Ascending aorta (tissue), 2 donors: ENCODE measurements at places on chromosomes 6 and 20.

DNA sequence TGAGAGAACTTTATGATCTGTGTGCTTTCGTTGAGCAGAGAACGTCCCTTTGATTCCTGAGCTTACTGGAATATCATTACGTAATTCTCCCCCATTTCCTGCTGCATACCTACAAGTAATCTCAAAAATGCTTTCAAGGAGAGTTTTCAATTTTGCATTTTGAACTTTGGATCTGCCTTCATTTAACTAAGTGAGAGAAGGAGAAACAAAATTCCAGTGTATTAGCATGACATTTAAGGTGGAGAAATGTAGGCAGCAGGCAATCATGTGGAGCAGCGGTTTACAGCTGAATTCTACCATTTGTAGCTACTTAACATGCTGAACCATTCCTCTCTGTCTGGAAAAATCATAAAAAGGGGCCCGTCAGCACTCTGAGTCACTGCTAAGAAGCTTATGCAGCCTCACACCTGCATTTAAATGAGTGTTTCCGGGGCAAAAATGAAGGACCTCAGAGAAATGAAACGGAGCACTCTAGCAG is 451.5 kb downstream of the PLCB1 start:
- DNase-seq, result no peak

DNA sequence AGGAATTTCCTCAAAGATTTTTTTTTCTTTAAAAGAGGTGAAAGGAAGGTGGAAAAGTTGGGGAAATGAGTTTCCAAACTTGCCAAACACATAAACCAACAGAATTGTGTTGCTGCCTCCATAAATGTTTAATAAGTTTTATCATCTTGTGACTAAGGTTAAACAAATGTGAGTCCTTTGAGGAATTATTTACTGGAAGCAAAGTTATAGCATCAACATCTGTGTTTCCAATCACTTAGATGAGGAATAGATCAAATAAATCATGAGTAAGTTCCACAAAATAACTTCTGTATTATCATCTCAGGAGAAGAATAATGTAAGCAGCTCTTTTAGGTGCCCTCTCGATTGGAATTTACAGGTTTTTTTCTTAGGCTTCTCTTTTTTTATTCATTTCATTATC is 20.5 kb downstream of the TSHZ2 start:
- no peak for DNase-seq

GRCh38 chr6:73325656-73326055 is 28.4 kb downstream of the DPPA5 start:
- DNase-seq, result no peak

DNA sequence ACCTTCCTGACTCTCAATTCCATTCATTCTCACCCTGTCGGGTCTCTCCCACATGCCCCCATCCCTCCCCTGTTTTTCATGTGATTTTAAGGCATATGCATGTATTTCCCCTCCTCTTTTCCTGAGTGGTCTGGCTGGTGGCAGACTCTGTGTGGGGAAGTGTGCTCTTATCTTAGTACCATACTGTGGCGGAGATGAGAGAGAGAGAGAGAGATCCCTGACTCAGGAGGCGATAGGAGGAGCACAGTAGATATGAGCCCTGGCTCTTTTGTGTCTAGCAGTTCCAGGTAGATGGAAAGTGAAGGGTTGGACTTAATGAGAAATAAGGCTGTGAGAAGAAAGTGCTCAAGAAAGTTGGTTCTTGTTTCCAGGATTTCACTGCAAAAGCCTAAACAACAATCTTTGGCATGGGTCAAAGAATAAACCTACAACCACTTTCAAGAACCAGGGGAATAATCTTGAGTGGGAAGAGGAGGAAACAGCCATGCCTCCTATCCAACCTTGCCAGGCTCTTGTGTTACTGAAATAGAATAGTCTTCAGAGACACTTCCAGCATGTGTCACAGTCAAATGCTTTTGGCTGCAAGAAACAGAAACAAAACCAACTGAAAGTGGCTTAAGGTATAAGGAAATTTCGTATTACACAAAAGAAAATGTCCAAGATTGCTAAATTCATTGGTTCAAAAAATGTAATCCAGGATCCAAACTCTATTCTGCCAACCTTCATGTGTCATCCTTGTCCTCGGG is 123.8 kb upstream of the MYLIP start:
- no peak for DNase-seq

- no peak for DNase-seq
These were observed 16.8 kb downstream of the SCML4 start for GRCh38 chr6:107807196-107807811.

- no peak for DNase-seq
These were observed 13.2 kb upstream of the SSTR4 start for GRCh38 chr20:23021951-23022350.

DNA sequence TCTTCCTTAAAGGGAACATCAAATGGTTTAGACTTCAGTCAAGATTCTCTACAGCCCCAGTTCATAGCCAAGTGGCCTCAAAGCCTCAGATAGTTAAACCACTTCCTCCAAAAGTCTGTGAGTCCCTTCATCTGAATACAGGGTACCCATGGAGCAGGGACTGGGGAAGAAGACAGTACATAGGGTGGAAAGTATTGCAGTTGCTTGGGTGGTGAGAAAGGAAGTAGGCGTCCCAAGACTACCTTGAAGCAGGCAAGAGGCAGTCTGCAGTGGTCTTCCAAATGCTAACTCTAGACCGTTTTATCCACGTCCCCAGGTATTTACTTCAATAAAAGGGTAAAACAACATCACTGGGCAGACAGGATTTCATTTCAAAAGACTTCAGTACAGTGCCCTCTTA is 2.0 kb downstream of the FYN start:
- DNase-seq, result no peak

- no peak for DNase-seq
These were observed 10.1 kb downstream of the JARID2 start for GRCh38 chr6:15255909-15256395.

DNA sequence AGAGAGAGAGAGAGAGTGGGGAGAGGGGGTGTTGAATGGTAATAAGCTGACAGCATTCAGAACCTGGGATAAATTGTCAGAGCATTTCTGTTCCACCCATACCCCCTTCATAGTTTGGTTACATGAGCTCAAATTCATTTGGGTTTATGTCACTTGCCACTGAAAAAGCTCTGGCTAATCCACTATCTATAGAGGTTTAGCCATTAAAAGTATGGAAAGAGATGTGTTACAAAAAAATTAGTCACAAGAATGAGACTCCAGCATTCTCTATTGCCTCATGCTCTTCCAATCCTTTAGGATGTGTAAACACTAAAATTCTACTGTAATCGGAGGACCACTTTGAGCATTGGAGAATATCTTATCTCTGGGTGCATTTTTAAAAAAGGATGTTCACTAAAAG is 297.6 kb upstream of the TCF21 start:
- DNase-seq, result no peak
